ENCODE measurements at places on chromosomes 1 and 21.

DNA sequence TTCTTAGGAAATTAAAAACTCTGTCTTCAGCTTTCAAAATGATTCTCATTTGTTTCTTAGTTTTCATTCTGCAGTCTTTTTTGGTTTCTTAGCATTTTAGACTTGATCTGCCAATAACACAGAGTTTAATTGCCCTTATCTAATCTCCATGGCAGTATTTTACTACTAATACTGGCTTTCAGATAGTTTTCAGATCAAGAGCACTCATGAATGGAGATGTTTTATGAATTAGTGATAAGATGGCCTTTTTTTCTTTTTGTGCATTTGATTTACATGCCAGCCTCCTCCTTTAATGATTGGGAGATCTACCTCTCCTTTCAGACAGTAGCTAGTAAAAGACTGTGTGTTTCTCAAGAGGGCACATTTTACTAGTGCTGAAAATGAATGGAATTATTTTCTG is 5.6 kb downstream of the MIA3 start:
- no peak for DNase-seq

DNA sequence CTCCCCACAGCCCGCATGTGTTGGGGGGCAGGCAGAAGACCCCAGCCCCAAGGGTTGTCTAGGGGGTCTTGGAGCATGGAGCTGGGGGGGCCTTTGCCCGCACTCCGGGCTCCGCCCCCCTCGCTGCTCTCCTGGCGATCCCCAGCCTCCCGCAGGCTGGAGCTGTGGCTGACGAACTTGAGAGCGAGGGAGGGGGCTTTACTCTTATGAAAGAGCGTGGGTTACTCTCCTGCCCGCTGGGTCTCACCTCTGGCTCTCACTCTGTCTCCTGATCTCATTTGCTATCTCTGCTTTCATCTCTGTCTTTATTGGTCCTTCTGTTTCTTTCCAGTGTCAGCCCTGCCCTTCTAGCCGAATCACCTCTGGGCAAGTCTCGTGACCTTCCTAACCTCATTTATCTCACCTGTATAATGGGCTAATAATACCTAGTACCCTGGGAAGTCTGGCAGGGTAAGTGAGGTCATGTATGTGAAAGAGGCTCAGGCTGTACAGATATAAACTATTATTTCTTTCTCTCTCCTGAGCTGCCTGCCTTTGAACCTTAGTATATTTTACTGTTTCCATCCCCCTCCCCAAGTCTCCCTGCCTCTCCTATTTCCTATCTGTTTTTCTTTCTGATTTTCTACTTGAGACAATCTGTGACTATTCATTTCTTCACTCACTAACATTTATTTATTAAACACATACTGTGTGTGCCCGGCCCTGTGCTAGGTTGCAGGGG is 731 bp downstream of the EFNA4 start:
- DNase-seq, result no peak

- DNase-seq, result no peak
Observed at GRCh38 chr1:226100436-226101391, 38.2 kb downstream of the H3-3A start.

DNA sequence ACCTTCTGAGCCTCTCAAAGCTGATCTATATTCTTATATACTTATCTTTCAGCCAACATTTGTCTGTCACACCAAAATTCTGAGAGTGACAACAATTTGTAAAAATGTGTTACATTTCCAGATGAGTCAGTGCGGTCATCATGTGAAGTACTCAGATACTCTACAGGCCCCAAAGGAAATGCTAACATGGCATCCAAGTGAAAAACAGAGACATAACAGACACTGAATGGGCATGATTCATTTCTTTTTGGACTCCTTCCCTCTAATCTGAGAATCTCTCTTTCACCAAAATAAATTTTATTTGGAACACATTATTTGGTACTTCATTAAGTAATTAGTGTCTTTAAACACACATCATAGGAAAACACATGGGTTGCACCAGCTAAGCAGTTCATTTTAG is 96.6 kb downstream of the SLC44A5 start:
- no peak for DNase-seq

DNA sequence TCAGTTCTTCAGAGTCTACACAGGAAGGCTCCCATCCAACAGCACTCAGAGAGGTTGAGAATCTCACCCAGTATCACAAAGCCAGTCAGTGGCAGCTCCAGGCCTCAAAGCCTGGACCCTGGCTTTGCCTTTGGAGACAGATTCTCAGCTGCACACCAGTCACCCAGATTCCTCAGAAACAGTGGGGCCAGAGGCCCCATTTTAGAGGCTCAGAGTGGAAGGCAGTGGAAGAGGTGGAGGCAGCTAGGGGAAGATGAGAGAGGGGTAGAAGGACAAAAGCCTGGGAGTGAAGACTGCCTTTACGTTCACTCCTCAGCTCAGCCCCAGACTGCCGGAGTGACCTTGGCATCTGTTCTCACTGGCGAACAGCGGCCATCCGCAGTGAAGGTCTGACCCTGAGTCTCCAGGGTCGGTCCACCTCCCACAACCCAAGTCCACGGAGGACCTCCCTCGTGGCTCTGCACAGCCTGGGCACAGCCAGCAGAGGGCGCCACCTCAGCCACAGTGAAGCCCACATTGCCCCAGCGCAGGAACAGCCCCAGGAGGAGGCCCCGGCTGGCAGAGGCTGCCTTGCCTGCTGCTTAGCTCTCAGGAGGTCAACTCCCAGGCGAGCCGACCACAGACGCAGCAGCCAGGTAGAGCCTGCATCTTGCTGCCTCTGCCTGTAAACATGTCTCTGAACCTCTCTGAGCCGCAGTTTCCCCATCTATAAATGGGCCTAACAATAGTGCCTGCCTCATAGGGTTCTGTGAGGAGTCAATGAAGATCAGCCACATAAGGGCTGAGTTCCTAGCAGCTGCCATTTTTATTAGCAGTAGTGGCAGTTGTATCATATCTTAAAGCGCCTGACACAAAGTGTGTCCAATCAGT is 5.9 kb upstream of the FNDC5 start:
- no peak for DNase-seq

DNA sequence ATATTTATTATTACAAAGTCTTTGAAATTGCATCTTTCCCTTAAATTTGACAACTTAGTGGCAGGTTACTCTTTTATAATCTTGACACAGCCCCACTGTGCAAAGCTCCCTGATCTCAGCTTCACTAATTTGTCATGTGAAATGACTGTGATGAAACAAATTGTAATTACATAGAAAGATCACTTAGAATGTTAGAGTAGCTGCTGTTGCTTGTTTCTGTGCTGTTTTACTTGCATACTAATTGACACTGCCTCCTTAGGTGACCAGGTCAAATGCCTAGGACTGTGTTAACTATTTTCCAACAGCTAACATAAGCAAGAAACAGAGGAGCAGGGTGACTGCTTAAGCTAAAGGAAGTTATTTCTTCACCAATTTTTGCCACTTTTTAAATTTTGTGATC is 211.3 kb downstream of the ZNF326 start:
- DNase-seq, result no peak

GRCh38 chr1:48869116-48869893 is 92.6 kb upstream of the BEND5 start:
- no peak for DNase-seq

GRCh38 chr21:14405962-14406361 is 23.0 kb upstream of the HSPA13 start:
- DNase-seq, result no peak

- no peak for DNase-seq
Observed at GRCh38 chr1:15455522-15455921, 1.0 kb upstream of the CELA2A start.

GRCh38 chr1:234911787-234912186 is 216.8 kb downstream of the TOMM20 start:
- DNase-seq, result no peak

DNA sequence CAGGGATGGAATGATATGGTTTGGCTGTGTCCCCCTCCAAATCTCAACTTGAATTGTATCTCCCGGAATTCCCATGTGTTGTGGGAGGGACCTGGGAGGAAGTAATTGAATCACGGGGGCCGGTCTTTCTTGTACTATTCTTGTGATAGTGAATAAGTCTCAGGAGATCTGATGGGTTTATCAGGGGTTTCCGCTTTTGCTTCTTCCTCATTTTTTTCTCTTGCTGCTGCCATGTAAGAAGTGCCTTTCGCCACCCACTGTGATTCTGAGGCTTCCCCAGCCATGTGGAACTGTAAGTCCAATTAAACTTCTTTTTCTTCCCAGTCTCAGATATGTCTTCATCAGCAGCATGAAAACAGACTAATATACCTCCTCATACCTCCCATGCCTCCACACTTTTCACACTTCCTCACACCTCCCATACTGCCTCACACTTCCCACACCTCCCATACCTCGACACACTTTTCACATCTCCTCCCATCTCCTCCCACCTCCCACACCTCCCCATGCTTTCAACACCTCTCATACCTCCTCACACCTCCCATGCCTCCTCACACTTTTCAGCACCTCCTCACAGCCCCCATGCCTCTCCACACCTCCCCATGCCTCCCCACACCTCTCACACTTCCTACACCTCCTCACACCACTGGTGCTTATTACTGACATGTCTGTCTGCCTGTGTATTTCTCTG is 21.3 kb downstream of the GPR137B start:
- DNase-seq, result no peak

DNA sequence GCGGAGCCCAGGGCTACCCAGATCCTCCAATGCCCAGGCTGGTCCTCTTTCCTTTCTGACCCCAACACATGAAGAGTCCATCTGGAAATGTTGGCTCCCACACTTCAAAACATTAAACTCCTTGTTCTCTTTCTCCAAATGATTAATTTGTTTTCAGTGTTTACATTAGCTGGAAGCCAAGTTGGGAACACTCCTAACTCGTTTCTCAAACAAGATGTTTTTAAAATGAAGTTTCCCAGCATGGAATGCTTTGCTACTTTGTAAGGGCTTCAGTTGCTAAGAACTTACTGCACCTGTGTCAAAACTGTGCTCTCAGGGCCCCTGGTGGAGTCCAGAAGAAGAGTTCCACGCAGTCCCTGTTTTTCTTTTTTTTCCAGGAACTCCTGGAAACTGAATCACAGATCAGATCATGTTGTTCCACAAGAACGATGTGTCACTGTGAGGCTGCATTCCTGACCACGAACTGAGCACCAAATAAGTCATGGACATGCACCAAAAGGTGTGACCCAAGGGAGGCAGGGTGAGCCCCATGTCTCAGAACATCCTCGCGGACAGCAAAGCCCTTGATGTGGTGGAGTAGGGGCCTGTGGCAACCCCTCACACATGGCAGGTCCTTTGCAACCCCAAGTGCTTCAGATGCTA is 257.3 kb downstream of the KCNJ6 start:
- DNase-seq, result peak; percentile 40

GRCh38 chr1:36349241-36349671 is 25.8 kb upstream of the EVA1B start:
- DNase-seq, result no peak

GRCh38 chr1:91752324-91752723 is 133.6 kb downstream of the TGFBR3 start:
- DNase-seq, result no peak

DNA sequence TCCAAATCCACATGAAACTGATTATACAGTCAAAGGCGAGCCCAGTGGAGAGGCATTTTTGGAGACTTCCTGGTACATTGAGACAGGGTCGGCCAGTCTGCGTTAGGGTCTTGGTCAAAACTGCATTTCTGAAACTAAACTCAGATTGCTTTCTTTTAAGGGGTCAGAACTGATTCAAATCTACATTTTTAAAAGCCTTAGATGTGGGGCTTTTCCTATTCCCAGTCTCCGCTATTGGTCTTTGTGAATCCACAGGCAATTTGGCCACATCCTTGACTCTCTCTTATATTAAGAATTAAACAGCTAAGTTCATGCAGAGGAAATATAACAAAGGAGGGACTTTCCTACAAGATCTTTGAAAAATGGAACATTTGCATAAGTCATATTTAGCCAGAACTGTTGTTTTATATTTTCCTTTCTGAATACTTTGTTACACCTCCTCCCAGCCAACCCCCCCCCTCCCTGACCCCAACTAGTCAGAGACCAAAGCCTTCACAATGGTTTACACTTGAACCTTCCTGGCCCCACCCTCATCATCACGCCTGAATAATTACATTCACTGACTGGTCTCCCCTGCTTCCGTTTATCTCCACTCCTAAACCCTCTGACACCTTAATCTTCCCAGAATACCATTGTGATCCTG is 30.9 kb downstream of the SELL start:
- no peak for DNase-seq

- no peak for DNase-seq
Observed at GRCh38 chr1:56370513-56370912, 208.8 kb downstream of the PLPP3 start.

GRCh38 chr1:202235856-202236837 is 42.5 kb downstream of the LGR6 start:
- peak; percentile 91 for DNase-seq

GRCh38 chr21:32351428-32351827 is 41.4 kb downstream of the URB1 start:
- no peak for DNase-seq

GRCh38 chr21:35350965-35351364 is 301.9 kb upstream of the RUNX1 start:
- no peak for DNase-seq

DNA sequence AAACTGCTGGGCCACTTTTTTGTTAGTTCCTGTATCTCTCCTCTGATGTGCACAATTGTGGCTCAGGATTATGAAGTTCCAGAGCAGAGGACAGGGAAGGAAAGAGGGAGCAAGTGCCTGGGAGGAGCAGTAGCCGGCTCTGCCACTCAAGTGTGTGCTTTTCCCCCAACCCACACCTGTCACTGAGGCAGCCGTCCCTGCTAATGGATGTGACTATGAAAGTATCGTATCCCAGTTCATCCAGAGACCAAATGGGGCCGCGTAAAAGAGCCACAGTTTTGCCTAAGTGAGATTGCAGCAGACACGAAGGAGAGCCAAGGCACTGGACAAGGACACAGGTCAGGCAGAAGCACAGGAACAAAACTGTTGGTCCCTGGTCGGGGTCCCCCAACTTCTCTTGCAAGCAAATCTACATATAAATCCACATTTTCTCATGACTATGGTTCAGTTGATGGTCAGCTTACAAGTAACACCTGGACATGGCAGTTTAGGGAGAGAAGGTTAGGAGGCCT is 204.7 kb downstream of the RHOU start:
- DNase-seq, result no peak

DNA sequence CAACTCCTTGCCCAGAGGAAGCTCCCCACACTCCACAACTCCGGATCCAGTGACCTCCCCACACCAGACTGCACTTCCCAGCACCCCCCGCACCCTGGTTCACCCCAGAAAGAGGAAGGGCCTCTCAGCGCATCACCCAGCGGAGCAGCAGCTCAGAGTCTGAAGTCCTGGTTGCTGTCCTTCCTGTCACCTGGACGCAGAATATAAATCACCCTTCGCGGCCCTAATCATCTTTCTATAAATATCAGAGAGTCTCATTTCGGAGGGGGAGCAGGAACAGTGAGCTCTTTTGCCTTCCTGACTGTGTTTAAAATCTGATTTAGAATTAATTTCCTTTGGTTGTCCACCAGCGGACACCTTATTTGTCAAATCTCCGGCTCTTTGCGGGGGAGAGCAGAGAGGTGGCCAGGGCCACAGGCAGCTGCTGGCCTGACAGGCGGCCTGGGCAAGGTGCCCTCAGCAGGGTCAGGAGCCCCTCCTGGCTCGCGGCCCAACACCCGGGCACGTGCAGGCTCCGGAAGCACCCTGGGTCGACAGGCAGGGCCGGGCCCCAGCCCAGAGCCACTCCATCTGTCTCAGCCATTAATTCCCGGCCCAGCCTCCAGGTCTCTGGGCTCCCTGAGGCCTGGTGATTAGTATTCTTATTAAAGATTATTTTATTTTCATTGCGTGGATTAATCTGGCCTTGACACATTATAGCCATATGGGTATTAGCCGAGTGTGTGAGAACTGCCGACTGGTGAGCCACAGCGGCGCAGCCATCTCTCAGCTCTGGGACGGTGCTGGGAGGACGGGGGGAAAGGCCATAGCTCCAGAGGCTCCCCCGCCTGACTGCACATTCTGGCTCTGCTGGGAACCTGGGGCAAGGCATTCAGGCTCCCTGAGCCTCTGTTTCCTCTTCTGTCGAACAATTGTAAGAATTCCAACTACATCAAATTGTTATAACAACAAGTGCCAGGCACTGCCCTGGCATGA is 19.7 kb downstream of the EPHA8 start:
- DNase-seq, result no peak

Data from non-pigmented ciliary epithelial cell (primary cell).